ENCODE measurements at places on chromosomes 6 and 20.
A peak's percentile ranks its signal among the peaks of the same experiment; 100 is the strongest.

- DNase-seq = no peak
These were observed 4.5 kb downstream of the HINT3 start for GRCh38 chr6:125961117-125961516.

GRCh38 chr20:9756660-9757059 is 82.2 kb downstream of the PAK5 start:
- no peak for DNase-seq

GRCh38 chr20:35699127-35699956 is at the start of the genes NFS1 and ROMO1:
Gene NFS1 (minus strand): TSS chr20:35699352. CDS start chr20:35699288, 64 bp downstream.
Gene ROMO1 (plus strand): TSS chr20:35699405. CDS start chr20:35699633, 228 bp downstream.
- DNase-seq = peak; percentile 36

GRCh38 chr6:44650947-44651346 is 263.4 kb downstream of the CDC5L start:
- no peak for DNase-seq

- DNase-seq = no peak
These were observed 159.8 kb downstream of the ZFP64 start for GRCh38 chr20:52031563-52032303.

DNA sequence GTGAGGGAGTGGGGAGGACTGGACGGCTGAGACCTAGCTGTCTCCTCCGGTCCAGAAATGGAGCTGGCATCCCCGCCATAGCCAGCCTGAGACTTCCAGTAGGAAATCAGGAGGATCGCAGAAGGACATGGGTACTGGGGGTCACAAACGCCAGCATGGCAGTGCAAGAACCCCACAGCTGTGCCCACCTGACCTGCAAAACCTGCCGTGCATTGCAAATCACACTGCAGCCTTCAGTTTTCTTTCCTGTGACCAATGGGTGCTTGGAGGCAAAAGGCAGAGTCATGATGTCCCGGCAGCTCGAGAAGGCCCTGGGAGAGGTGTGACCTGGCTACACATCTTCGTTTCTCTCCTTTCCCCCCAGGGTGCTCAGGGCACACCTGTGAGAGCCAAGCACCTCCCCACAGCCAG is 23.3 kb upstream of the PHACTR3 start:
- DNase-seq = no peak

GRCh38 chr6:26020329-26021000 is 57.9 kb downstream of the TRIM38 start:
- peak; percentile 74 for DNase-seq

GRCh38 chr6:141657812-141658211 is 474.9 kb upstream of the GJE1 start:
- DNase-seq = no peak

DNA sequence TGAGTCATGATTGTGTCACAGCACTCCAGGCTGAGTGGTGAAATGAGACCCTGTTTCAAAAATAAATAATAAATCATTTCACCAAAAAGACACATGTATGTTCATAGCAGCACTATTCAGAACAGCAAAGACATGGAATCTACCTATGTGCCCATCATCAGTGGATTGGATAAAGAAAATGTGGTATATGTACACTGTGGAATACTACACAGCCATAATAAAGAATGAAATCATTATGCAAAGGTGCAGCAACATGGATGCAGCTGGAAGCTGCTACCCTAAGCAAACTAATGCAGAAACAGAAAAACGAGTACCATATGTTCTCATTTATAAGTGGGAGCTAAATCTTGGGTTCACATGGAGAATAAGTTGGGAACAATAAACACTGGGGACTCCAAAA is 33.1 kb downstream of the ZNF451 start:
- no peak for DNase-seq

GRCh38 chr20:9203081-9203447 is 134.2 kb downstream of the PLCB4 start:
- no peak for DNase-seq

GRCh38 chr20:55166063-55166462 is 690.7 kb downstream of the DOK5 start:
- no peak for DNase-seq

DNA sequence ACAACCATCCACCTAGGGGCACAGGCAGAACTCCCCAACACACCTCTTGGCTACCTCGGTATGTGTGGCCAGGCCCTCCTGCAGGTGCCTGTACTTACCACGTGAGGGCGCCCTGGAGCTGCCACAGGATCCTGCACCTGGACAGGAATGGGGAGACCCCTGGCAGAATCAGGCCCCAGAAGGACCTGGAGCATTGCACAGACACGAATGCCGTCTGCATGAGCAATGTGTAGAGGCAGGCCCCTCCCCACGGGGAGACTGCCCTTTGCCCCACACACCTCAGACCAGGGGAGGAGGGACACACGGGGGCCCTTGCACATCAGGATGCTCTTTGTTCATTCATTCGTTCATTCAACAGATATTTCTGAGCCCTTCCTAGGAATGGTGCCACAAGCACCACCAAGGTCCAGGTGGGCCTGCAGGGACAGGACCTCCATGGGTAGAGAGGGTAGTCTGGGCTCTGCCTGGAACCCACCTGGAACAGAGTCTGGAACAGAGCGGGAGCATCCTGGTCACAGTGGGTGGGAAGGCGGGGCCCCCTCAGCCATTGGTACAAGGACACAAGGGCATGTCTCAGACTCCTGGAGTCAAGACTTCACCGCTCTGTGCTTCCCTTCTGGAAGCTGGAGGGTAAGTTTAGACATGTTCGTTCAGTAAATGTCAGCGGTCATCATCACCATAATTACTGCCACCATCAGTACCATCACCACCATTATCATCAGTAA is 32.3 kb downstream of the YTHDF1 start:
- DNase-seq = no peak

DNA sequence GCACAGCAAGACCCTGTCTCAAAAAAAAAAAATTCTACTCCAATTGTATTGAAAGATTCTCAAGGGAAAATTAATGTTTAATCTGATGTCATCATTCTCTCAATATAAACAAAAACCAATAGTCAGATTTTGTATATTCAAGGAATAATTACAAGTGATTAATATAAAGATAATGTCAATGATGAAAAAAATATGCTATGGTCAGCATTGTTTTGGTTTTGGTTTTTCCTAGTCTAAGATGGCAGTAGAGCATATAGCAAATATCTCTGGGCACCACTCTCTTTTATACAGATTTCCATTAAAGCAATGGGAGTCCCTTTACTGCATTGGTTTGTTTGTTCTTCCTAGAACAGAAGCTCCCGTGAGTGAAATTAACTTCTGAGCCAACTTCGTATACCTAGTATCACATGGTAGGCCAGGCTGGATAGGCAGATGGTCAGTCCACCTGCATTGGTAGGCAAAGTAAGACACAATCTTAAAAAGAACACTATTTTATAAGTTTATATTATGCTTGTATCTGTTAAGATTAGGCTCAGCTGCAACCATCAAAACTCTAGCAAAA is 523.8 kb upstream of the JARID2 start:
- DNase-seq = peak; percentile 66
